ENCODE measurements at places on chromosomes 6 and 20. TPM values are rescaled to one million over a fixed set of nuclear protein-coding genes. Genes with fewer than 3 reads are reported as not detected.
A peak's percentile ranks its signal among the peaks of the same experiment; 100 is the strongest.

The ELOVL4 gene
- 3.3 TPM for polyA plus RNA-seq

GRCh38 chr6:144849920-144850319 lies 564.8 kb downstream of the UTRN start:
- H3K4me3 ChIP-seq: no peak overlapping the region
- H3K27me3 ChIP-seq: no peaks in the 10 kb centered on the region
- no peak for DNase-seq
- H3K27ac ChIP-seq: no peak overlapping the region
- H3K4me1 ChIP-seq: no peaks in the 10 kb centered on the region

The TMEM239 gene
- 0.01 TPM for polyA plus RNA-seq

The RFX6 gene
- polyA plus RNA-seq: 8.6 TPM

DNA sequence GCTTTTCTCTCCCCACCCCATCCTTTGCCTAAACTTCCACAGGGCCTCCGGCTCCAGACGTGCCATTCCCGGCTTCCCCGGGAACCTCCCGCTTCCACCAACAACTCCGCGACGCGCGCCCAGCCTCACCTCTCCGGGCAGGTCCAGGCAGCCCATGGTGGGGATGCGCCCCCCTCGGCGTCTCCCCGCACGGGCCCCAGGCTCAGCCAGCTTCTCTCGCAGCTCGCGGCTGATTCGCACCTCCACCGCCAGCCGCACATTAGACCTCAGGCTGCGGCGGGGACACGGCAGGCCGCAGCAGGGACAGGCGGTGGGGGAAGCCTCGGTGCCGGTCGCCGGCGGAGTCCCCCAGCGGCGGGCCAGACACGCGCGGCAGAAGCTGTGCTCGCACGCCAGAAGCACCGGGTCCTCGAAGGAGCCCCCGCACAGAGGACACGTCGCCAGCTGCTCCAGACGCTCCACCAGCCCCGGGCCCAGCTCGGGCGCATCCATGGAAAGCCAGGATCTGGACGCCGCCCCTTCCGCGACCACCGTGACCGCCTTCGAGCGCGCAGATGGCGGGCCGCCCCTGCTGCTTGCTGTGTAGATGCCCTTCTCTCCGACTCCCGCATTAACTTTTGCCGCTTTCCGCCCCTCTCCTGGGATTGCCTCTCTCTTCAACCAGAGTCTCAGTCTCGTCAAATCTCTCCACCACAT lies at the start of gene RNF39:
Gene RNF39 (minus strand): TSS at position 676 of the 696 bp plus-strand sequence. CDS start 184 bp downstream, at position 492.
- DNase-seq: peak; percentile 40
- peak within 1 kb of the TSS; percentile 62 for H3K27ac ChIP-seq
- H3K27me3 ChIP-seq: peaks cover 81% of the 10 kb centered on the region
- no peaks in the 10 kb centered on the region for H3K36me3 ChIP-seq

- H3K27me3 ChIP-seq: no peaks in the 10 kb centered on the region
- no peaks in the 10 kb centered on the region for H3K4me1 ChIP-seq
- no peaks in the 10 kb centered on the region for H3K36me3 ChIP-seq
- no peak overlapping the region for H3K27ac ChIP-seq
- DNase-seq: no peak
- no peak overlapping the region for H3K4me3 ChIP-seq
Observed at GRCh38 chr20:61371501-61372136, 119.6 kb downstream of the CDH4 start.

Data from large intestine (tissue), 12 donors.